ENCODE measurements at places on chromosomes 11 and 22. TPM values are rescaled to one million over a fixed set of nuclear protein-coding genes. Genes with fewer than 3 reads are reported as not detected.
A peak's percentile ranks its signal among the peaks of the same experiment; 100 is the strongest.

GSTT2B gene
- total RNA-seq: 0.68 TPM

FAM180B gene
- not detected for total RNA-seq

IGF2 gene
- 0.45 TPM for total RNA-seq

SYT7 gene
- 0.77 TPM for total RNA-seq

TST gene
- 30.8 TPM for total RNA-seq

NOX4 gene
- total RNA-seq: 6.8 TPM

RPS19BP1 gene
- total RNA-seq: 208 TPM

GRCh38 chr11:132777067-132777975 is 755.0 kb downstream of the OPCML start:
- DNase-seq: no peak

- peak; percentile 79 for DNase-seq
These were observed 5.7 kb upstream of the C1QTNF6 start for GRCh38 chr22:37193629-37194191.

DNA sequence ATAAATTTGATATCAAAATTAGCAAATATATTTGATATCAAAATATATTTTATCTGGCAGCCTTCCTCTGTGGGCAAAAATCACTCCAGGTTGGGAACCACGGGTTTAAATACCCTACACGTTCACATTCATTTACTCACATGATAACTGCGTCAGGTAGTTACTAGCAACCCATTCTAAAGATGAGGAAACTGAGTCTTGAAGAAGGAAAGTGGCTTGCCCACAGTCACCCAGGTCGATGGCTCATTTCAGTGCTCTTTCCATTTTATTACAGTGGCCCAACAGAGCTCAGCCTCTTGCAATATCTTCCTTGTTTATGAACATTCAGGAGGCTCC is 19.2 kb upstream of the CDON start:
- DNase-seq: no peak

DNA sequence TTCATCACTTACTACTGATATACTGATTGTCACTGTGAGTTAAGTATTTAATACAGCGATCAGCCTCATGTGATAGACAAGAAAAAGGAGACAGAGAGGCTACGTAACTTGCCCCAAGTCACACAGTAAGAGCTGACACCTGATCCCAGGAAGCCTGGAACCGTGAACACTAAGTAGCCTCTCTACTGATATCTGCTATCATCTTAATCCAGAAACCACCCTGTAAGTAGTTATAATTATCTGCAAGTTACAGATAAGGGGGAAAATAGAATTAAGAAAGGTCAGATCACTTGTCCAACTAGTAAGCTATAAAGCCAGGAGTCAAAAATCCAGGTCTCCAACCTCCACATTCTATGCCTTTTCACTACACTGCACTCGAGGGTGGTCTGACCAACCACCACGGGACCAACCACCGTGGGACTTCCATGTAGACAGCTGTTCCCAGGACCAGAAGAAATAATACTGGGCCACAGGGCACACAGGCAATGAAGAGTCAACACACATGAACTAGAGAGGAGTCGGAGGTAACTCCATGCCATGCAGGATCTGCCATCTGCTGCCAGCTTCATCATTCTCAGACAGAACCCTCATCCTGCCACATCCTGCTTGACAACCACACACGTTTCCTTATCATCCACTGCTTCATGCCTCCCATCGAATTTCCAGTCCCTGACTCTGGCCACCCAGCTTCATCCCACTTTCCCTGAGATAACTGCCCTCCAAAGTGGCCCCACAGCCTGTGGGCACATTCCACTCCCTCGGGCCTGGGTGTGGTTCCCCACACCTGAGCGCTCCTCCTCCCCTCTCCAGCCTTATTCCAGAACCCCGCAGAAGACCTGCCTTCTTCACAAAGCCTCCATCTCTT is 58.6 kb downstream of the MICAL3 start:
- DNase-seq: peak; percentile 51

DNA sequence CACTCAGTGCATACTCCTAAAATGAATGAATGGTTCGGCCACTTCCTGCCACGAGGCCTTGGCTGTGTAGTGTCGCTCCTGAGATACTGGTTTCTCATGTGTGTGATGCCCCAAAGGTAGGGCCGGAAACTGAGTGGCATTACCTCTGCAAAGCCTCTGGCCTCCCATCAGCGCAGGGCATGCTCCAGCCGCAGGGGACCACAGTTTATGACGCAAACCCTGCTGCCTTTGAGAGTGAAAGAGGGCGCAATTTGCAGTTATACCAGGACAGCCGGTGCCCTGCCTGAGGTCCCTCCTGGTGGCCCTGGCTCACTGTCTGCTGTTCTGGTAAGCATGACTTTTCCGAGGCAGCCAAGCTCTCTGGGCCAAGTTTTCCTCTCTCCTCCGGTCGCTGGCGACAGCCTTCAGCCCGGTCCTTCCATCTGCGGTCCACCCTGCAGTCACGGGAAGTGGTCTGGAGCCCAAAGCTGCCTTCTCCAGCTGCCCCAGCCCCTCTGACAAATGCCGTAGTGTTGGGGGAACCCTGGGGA is 2.4 kb upstream of the FGF3 start:
- DNase-seq: no peak

GRCh38 chr11:95339086-95339901 is 108.3 kb upstream of the SESN3 start:
- DNase-seq: no peak

GRCh38 chr11:24747275-24748251 is 250.7 kb downstream of the LUZP2 start:
- no peak for DNase-seq

GRCh38 chr11:64252003-64252872 is 908 bp downstream of the PLCB3 start:
- DNase-seq: peak; percentile 54

Data from Daoy (cell line).